ENCODE measurements at places on chromosomes 11 and 22.

- no peak for DNase-seq
Observed at GRCh38 chr22:24187731-24188644, 6.7 kb downstream of the SUSD2 start.

DNA sequence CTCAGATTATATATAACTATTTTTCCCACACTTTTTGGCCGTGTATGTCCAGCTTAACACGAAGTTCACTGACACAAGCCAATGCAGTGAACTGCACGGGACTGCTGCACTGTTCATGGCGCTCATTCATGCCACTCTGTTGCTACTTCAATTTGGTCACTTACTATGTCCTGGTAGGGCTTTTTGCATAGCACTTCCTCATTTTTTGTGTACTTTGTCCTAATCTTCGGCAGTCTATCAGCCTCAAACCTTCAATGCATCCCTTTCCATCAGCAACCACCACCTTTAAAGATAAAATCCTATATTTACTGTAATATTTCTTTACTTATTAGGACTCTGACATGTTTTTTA lies 18.7 kb upstream of the ARHGAP32 start:
- no peak for DNase-seq

- no peak for DNase-seq
Observed at GRCh38 chr11:15938121-15938611, 418.2 kb downstream of the SOX6 start.

DNA sequence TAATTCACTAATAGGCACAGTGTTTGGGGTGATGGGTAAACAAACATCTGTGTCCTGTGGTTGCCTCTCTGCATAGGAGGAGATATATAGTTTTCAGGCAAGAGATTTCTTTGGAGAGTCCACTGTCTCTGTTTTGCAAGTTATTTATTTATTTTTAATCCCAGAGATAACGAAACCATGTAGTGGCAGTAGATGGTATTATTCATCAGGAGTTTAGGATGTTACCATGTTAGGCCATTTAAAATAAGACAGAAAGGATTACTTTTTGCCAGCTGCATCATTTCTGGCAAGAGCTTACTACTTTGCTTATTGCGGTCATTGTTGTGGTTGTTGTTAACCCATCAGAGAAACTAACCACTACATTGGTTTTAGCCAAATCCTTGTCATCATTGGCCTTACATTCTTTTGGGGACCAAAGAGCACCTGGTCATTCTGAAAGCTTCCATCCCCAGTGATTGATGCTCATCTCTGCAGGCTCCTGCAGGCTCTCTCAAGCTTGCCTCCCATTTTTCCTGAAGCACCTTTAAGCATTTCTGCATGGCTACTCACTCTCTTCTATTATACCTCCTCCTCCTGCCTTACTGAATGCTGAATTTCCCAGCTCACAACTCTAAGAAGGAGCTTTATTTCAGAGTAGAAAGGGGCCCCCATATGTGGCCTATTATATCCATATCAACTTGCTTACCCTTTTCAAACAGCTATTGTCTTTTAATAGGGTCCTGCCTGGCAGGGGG lies 84.4 kb downstream of the CSTPP1 start:
- DNase-seq = no peak

DNA sequence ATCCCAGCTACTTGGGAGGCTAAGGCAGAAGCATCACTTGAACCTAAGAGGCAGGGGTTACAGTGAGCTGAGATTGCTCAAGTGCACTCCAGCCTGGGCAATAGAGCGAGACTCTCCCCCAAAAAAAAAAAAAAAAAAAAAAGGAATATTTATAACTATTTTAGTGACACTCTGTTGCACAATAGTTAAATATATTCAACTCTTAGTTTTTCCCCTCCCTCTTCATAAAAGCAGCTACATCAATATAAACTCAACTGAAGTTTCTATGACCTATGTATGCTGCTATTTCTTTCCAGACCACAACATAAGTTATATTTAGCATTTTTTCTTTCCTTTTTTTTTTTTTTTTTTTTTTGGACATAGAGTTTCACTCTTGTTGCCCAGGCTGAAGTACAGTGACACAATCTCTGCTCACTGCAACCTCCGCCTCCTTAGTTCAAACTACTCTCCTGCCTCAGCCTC lies 19.2 kb downstream of the CELF1 start:
- DNase-seq = no peak

DNA sequence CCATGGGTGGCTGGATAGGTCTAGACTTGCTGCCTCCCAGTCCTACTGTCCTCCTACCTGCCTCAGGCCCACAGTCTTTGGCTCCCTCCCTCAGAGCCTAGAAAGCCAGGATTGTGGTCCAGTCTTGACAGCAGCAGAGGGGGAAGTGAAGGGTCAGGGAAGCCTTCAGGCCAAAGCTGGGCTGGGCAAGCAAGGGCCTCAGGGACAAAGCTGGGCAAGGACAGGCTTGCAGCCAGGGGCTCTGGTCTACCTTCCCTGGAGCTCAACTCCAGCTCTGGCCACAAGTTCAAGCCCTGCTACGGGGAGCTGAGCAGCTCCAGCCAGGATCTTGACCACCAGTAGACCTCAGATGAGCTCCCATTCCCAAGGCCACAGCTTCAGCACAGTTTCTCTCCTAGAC lies 14.9 kb downstream of the LMO1 start:
- DNase-seq = no peak

DNA sequence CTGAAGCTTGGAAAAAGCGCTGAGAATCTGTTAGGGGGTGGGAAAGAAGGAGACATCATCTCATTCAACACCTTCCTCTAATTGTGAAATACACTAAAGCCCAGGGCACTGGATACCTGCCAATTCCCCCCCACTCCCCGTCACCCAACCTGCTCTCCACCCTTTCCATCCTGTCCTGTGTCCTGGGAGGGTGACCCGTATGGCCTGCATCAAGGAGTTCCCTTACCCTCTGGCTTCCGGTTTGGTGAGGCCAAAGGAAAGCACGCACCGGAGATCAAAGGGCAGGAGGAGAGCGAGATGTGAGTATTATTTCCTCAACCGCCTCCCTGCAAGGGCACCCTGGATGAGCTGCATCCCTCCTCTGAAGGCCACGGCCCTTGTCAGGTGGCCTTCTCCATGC lies 65.0 kb upstream of the PTPRJ start:
- DNase-seq = no peak

GRCh38 chr11:129239207-129239606 lies 47.1 kb upstream of the ARHGAP32 start:
- DNase-seq = no peak

DNA sequence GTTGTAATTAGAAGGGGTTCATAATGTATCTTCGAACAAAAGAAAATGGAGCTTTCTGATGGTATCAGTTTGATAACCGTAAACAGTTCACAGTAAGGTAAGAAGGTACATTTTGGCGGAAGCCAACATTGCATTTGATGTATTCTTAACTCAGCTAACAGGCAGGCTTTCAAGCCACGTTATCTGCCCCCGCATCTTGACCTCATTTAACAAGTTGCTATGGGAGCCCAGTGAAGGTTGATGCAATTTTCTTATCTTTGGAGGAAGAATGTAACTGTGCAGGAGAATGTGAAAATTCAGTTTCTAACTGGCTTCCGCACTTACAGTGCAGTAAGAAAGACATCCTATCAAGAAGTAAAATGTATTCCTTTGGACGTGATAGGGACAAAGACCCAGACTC lies 110.6 kb downstream of the ETS1 start:
- DNase-seq = no peak

DNA sequence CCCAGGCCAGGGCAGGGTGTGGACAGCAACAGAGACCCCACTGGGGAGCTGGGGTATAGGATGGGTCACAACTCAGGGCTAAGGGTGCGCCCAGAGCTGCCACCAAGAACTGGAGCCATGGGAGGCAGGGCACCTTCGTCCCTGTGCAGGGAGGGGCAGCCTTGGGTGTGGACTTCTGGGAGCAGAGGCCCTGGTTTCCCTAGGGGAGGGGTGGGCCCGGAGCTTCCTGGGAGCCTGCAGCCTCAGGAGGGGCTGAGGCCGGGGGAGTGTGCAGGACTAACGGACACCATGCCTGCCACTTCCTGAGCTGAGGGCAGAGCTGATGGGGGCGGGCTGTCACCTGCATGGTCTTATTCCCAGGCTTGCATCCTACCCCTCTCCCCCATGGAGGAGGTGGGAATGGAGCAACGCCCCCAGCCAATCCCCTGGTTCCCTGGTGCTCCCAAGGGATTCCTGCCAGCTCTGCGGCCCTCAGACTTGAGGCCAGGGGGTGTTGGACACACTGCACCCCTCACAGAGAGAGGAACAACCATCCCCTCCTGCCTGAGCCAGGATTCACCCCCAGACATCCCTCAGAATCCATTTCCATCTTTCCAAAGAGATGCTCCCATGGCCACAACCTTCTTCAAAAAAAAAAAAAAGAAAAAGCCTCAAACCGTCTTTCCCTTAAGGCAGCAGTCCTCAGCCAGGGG lies 225.7 kb downstream of the CTTN start:
- DNase-seq = no peak

DNA sequence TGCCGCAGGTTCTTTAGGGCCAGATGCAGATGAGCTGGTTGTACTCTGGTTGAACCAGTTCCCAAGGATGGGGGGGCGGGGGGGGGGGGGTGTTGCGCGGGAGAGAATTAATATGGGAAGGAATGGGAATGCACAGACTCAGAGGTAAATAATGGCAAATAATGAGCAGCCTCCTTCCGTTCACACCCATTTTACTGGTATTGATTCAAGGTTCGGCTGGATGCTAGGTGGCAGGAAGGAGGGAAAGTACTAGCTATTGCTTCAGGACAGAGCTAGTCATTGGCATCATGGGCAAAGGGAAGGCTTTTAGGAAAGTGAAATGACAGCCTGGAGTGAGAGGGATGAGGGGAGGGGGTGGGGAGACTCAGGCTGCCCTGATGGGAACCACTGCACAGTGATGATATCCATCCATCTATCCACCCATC lies at the start of gene VSTM5:
Gene VSTM5, minus strand, starts transcription at position 25 of the 425 bp plus-strand sequence. CDS start 116 bp downstream, outside the sequence.
- DNase-seq = no peak

- DNase-seq = no peak
Observed at GRCh38 chr11:121113611-121114010, 12.6 kb downstream of the TECTA start.

GRCh38 chr11:32451808-32452207 lies 16.5 kb upstream of the WT1 start:
- no peak for DNase-seq

DNA sequence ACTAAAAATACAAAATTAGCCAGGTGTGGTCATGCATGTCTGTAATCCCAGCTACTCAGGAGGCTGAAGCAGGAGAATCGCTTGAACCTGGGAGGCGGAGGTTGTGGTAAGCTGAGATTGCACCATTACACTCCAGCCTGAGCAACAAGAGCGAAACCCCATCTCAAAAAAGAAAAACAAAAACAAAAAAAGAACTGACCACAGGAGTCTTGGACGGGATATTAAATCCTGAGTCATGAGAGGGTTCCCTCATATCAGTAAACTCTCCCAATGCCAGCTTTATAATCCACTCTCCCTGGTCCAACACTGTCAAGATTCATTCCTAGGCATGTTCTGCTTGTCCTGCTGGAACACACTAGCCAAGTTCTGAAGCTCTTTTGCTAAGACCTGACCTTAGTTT lies 61.5 kb upstream of the EP300 start:
- no peak for DNase-seq

DNA sequence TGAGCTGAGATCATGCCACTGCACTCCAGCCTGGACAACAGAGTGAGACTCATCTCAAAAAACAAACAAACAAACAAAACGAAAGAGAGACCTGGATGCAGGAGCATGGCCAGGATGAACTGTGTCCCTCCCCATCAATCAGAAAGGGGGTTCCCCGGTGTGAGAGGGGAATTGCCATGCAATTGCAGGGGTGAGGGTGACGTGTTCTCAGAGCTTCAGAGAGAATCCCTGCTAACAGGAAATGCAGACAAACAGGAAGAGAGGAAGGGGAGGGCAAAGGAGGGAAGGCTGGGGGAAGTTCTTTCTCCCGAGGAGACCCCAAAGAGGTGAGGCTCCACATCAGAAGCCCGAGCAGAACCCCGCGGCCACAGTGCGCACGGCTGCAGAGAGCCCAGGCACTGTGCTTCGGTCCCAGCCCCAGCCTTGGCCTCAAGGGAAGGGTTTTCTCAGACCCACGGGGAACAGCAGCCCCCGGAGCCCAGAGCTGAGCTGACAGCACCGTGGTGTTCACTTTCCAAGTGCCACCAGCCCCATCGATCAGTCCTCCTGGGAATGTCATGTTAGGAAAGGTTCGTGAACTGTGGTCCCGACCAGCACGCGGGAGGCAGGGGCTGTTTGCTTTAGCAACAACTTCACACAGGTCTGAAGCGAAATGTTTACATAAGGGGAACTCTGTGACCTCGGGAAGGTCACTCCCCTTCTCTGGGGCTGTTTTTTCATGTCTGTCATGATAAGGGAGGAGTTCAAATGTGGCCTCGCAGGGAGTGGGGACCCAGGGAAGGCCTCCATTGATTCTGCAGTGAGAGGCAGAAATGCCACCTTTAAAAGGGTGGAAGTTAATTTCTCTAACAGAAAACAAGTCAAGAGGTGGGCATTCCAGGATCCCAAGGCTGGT lies 108.0 kb upstream of the ANO1 start:
- no peak for DNase-seq

DNA sequence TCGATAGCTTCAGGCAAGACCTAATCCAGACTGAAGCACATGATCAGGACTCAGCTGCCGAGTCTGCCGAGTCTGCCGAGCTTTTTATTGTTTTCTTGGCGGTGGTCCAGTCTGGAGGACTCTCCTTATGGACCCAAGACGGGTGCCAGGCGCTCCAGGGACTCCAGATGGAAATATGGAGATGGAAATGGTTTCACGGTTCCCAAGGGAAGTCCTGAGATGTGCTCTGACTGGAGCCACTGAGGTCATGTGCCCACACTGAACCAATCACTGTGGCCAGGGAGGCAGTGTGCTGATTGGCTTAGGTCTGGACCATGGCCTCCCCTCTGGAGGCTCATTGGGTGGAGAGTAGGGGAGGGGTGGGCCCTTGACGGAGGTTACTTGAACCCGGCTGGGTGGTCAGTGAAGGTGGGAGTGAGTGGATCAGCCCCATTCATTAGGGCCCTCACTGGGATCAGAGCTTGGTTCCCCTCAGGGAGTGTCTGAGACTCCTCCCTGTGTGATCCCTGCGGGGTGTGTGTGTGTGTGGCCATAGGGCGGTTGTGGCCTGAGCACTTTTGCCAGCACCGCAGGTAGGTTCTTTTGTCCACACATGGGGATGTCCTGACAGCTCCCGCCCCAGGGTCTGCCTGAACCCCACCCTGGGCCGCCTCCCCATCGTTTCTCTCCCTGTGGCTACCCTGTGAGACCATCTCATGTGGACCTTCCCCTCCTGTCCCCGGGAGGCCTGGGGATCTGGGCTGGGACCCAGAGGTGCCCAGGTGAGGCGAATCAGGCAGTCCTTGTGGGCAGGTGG lies 14.0 kb downstream of the RPS6KA4 start:
- peak; percentile 95 for DNase-seq

DNA sequence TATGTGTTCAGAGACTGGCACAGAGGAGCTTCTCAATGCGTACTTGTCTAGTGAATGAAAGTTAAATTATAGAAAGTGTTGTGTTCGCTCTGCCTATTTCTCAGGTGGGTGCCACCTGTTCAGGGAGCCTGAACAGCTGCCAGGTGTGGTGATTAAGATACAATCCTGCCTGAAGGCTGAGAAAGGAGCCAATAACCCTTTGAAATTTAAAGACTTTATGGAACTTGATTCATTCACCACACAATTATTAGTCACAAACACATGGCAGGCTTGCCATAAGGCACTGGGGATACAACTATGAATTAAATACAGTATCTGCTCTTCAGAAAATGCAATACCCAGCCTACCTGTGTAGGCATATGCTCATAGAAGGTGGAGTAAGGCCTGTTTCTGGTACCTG lies 92.9 kb upstream of the AMOTL1 start:
- DNase-seq = no peak
